Activated CD4-positive, alpha-beta T cell treated with anti-CD3 and anti-CD28 coated beads, Interleukin-2, amount 50 U/mL, for 4 hours (primary cell): ENCODE measurements at places on chromosomes 16 and 17.

DNA sequence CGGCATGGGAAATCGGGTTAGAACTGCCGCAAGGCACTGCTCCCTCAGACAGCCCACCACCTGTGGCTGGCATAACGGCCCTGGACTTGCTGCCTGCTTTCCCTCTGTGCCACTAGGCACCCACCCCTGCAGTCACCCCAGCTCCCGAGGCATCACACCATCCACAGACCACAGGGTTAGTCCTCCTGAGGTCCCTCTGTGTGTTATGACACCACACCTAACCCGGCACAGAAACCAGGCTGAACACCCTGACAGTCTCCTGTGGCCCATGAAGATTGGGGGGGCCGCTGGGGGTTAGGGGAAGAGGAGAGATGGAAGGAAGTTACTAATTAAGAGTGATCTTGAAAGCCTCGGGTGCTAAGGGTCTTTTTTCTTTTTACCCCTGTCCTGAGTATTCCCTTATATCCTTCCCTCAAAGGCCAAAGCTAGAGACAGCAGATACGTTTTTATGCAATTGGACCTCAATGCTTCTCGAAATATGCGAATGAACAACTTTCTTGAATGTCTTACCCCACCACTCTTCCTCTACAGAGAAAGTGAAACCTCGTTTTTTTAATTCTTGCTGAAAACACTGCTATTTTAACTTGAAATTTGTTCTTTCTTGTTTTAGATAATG, 7.0 kb downstream of the CYTH1 start:
- DNase-seq: peak; percentile 39

GRCh38 chr16:66007717-66008116, 358.8 kb upstream of the CDH5 start:
- DNase-seq: no peak

GRCh38 chr16:81473558-81473957, 28.9 kb downstream of the CMIP start:
- DNase-seq: no peak

DNA sequence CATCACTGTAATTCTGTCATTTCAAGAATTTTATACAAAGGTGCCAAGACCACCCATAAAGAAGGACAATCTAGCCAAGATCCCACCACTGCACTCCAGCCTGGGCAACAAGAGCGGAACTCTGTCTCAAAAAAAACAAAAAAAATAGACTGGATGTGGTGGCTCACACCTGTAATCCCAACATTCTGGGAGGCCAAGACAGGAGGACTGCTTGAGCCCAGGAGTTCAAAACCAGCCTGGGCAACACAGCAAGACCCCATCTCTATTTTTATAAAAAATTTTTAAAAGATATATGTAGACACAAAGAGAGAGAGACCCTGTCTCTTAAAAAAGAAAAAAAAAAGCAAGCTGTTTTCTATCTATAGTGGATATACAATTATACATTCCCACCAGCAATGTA, 8.8 kb downstream of the UBE2G1 start:
- DNase-seq: no peak

- DNase-seq: no peak
These were observed 28.3 kb downstream of the MSI2 start for GRCh38 chr17:57284583-57284982.

DNA sequence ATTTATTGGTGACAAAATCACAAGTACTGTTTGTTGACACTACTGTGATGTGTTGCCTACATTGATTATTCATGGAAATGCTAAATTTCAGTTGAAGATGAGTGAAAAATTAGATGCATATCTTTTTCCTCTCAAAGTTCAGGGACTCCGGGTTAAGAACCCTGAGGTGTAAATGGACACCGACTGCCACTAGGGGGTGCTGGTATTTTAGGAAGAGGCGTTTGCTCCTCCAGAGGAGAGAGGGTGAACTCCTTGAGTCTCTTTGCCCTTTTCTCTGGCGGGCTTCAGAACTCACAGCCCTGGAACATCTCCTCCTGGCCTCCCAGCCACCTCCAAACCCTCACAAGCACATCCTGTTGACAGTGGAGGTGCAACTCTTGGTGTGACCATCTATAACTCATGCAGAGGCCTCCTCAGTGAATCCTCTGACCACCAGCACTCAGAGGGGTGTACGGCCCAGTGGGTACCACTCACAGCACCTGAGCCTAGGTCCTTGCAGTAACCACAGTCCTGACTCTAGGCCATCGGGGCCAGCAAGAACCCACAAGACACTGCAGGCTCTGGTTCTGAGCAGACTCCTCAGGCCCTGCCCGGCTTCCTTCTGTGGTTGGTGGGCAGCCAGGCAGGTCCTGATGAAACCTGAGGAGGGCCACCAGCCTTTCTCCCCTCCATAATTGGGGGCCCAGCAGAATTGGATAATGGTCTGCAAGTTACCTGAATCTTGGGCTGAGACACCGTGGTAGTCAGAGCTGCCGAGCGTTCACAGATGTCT, 26.2 kb upstream of the PIK3R5 start:
- peak; percentile 61 for DNase-seq

DNA sequence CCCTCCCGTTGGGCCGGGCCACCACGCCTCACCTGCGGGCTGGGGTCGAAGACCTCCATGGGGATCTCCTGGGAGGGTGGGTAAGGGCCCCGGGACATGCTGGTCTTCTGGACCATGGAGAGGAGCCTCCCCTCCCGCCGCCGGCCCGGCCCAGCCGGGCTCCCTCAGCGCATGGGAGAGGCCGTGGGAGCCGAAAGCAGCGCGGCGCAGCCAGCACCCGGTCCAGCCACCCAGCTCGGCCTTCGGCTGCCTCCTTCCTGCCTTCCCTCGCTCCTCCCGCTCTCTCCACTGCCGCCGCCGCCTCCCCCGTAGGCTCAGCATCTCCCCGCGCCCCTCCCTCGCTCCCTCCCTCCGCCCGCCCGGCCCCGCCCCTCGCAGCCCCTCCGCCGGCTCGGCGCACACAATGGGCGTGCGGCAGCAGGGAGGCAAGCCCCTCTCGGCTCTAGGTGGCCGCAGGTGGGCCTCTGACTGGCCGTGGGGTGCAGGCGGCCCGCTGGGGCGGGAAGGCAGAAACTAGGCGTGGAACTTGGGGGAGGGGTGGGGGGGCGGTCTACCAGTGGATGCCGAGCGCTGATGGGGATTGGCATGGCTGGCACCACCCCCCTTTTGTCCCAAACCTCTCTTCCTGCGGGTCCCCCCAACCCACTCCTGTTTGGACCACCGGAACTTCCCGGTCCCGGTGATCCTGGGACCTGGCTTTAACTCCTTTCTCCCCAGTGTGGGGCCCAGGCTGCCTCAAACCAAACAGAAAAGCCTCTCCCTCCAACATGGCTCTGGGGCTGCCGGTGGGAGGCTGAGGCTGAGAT, at the start of gene CACNB1:
CACNB1 (minus strand) TSS at position 290 of the 806 bp plus-strand sequence; CDS start at position 116, 174 bp downstream.
- peak; percentile 58 for DNase-seq

DNA sequence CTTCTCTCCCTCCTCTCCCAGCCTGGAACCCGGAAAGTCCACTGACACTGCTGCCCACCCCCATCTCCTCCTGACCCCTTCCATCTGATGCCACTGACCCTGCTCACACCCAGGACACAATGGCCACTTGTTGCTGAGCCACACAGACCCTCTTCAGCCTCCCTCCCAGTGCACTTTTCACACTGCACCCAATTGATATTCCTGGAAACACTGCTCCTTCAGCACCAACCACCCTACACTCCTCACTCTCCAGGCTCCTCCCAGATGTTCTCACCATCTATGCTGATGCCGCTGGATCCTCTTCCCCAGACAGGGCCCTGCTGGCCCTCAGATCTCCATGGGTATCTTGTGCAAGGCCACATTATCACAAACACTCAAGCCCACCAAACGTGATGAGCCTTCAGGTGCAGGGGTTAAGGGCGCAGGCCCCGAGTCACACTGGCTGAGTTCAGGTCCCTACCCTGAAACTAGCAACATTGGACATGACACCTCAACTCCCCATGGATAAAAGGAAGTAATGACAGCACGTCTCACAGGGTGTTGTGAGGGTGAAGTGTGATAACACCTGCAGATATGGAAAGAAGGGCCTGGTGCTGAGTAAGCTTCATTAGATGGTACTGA, 238.1 kb downstream of the ZNF423 start:
- DNase-seq: no peak

GRCh38 chr17:43864161-43864984, 17.4 kb downstream of the CD300LG start:
- no peak for DNase-seq
